ENCODE measurements at places on chromosomes 2 and 18.
A peak's percentile ranks its signal among the peaks of the same experiment; 100 is the strongest.

DNA sequence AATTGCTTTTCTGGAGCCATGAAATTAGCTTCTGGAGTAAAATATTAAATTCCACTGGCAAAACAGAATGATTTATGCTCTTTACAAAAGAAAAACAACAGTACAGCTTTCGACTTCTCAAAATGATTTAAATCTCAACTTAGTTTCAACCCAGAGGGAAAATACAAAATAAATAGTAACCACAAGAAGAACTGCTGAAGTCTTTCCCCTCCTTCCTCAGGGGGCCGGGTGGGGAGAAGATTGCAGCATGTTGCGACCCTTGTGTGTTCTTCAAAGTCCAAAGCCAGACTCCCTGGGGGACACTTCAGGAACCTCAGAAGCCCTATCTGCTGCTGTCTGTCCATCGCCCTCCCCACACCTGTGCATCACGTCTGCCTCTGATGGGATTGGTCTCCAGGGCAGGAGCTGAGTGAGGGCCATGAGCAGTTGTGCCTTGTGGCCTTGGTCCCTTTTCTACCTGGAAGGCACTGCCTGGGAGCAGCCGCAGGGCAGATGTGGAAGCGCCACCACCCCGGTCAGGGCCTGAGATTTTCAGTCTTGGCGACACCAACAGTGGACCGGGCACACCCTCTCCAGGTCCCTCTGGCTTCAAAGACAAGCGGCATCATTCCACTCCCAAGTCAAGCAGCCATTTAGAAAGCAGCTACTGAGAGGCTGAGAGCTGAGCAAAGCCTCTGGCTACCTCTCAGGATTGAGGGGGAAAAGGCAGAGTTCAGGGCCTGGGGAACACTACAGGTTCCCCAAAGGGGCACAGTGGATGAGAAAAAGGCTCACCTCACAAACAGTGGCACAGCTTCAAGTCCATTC lies 210.1 kb upstream of the RAB6C start:
- no peak for DNase-seq

GRCh38 chr2:217691920-217692666 lies 310.7 kb downstream of the TNS1 start:
- peak; percentile 61 for DNase-seq

- no peak for DNase-seq
Observed at GRCh38 chr2:143600116-143600515, 470.9 kb downstream of the ARHGAP15 start.

DNA sequence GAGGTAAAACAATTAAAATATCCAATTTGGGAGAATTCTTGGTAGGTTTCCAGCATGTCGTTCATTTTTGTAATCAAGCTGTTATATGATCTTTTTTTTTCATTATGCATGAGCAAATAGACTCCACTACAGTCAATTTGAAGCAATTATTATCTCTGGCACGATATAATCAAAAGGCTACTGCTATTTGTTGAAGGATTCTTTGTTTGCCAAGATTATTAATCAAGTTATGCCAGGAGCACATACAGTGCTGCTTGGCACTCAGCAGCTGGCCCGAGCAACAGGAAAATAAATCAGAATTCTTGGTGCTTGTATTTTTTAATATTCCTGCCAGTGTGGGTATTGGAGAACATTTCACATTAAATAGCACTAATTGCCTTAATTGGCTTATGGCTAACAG lies 279.5 kb downstream of the RND3 start:
- DNase-seq: no peak

GRCh38 chr2:119549241-119549640 lies 5.0 kb downstream of the CFAP221 start:
- DNase-seq: peak; percentile 30

GRCh38 chr2:156319811-156320485 lies 12.6 kb downstream of the NR4A2 start:
- no peak for DNase-seq

DNA sequence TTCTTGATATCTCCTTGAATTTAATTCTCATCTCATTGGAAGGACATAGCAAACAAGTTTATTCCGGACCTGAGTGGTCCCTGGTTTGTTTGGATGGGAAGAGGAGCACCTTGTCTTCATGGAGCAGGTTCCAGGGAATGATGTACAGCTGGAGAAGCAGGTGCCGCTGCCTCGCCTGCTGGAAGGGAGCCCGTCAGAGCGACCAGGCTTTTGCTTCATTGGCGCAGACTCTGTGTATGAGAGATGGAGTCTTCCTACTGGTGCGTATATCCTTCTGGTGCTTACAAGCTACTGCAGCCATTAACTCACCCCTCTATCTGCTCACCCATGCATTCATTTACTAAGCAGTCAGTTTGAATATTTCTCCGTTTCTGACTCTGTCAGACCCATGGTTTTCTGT lies 11.6 kb upstream of the ALLC start:
- DNase-seq: no peak

DNA sequence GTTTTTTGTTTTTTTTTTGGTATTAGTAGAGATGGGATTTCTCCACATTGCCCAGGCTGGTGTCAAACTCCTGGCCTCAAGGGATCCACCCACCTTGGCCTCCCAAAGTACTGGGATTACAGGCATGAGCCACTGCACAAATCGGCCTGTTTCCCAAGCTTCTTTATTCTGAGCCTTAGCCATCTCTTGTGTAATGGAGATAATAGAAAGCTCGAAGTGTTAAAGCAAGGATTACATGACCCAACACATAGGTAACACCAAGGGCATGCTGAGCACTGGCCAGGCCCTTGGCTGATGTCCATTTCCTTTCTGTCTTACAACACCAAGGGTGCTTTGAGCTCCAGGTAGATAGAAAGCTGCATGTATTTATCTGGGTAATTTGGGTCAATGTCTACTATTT lies 187.8 kb upstream of the MEX3C start:
- no peak for DNase-seq

DNA sequence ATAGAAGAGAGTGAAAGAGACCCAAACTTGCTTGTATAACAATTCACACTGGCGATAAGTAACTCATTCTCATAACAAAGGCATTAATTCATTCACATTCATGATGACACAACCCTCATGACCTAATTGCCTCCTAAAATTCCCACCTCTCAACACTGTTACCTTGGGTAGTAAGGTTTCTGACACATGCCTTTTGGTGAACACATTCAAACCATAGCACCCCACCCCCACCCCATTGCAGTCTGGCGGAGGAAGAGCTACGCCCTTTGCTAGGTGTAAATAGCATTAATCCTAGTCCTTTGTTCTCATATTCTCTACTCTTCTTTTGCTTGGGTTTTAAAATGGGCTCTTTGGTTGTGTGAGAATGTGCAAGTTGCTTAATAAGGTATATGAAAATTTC lies 361.5 kb downstream of the DSEL start:
- no peak for DNase-seq

All from fibroblast of the conjunctiva (primary cell).